Sigmoid colon (tissue), 7 donors: ENCODE measurements at places on chromosomes 6 and 20. TPM values are rescaled to one million over a fixed set of nuclear protein-coding genes. Genes with fewer than 3 reads are reported as not detected.

GPR6 gene
- total RNA-seq: not detected

PHACTR3 gene
- total RNA-seq: 0.28 TPM

GRCh38 chr20:37406010-37406998 is 60.4 kb downstream of the SRC start:
- H3K27ac ChIP-seq: no peak overlapping the region
- no peaks in the 10 kb centered on the region for H3K27me3 ChIP-seq
- peak overlapping the region; percentile 18 for H3K4me3 ChIP-seq

DNA sequence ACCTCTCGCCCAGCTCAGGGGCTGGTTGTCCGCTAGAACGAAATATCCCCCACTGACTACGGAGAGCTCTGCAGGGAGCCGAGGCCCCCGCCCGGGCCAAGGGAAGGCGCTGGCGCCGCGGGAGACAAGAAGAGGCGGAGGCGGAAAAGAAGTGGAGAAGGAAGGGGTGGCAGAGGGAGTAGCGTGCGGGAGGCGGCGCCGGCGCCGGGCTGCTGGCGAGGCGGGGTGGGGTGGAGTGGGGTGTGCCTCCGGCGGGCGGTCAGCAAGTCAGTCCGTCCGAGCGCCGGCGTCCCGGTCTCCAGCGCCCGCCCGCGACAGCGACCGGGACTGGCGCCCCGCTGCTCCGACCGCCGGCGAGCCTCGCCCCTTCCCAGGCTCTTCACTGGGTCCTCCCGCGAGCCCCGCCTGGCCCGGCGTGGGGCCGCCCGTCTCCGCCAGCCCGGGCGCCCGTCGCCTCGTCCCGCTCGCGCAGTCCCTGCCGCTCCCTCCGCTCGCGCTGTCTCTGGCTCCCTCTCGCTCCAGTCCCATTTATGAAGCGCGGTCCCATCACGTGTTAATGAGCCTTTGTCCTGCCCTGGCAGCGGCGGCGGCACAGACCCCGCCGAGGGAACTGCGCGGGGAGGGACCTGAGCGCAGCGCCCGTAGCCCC is at the start of gene CNR1:
TSS of gene CNR1 (minus strand) at position 504 of the 649 bp plus-strand sequence. CDS start 21,073 bp downstream, outside the sequence.
- DNase-seq: peak; percentile 89
- no peaks in the 10 kb centered on the region for H3K27me3 ChIP-seq
- peak within 1 kb of the TSS; percentile 80 for H3K27ac ChIP-seq
- no peaks in the 10 kb centered on the region for H3K4me1 ChIP-seq
